LHCN-M2 (cell line): ENCODE measurements at places on chromosomes 7 and 10. TPM values are rescaled to one million over a fixed set of nuclear protein-coding genes. Genes with fewer than 3 reads are reported as not detected.
A peak's percentile ranks its signal among the peaks of the same experiment; 100 is the strongest.

GRCh38 chr10:101444058-101444898, 90.3 kb downstream of the BTRC start:
- peak; percentile 12 for DNase-seq

DNA sequence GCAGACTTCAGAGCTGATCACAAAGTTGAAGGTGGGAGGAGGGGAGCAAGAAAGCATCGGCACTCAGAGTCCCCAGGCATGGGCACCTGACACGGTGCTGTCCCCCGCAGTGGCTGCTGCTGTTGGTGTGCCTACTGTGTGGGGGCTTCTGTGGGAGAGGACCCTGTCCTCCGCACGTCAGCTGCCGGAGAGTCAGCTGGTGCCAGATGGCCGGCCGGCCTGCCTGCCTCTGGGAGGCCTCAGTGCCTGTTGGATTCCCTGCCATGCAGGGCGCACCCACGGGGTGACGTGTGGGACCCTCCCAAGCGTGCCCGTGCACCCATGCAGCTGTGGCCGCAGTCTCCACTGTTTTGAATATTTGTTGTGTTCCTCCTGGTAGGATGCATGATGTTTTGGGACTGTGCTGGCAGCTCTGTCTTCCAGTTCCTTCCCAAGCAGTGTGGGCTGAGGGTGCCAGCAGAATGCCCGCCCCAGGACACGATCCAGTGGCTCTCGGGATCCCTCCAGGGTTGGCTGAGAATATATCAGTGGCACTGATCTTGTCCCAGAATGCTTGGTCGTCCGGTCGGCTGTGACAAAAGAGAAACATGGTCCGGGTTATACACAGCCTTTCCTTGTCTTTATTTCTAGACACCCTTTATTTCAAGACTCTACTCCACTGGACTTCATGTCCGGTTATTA, 185.6 kb downstream of the MGMT start:
- no peak for DNase-seq

GRCh38 chr10:63286754-63287264, 153.7 kb downstream of the NRBF2 start:
- no peak for DNase-seq

DNA sequence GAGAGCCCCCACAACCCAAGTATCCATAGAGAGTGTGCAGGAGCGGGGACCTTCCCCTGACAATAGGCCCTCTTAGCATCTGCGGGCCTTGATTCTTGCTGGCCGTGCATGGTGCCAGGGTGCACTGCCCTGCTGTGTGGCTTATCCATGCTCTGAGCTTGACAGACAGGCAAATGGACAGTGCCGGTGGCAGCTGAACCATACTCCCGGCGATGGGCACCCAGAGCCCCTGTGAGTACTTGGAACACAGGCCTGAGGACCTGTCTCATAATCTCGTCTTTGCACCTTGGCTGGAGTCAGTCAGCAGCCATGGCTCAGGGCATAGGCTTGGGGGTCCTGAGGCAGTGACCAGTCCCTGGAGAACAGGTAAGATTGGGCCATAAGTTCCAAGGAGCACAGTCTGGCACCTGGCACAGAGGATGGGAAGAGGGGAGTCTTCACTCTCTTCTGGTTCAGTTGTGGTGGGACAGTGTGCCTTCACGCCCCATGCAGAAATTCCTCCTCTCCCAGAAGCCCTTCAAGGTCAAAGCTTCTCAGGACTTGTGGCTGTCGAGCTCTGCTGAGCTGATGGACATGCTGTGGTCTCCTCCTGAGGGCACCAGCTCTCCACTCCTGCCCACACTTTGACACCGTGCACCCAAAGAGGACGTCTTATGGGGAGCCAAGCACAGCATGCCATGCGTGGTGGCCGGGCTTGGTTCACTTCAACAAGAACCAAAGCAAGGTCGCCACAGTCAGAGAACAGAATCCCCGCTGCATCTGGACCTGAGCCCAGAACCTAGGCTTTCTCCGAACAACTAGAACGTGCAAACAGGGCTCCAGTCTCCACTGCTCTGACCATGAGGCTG, 59.4 kb upstream of the CAMK2B start:
- DNase-seq: no peak

DNA sequence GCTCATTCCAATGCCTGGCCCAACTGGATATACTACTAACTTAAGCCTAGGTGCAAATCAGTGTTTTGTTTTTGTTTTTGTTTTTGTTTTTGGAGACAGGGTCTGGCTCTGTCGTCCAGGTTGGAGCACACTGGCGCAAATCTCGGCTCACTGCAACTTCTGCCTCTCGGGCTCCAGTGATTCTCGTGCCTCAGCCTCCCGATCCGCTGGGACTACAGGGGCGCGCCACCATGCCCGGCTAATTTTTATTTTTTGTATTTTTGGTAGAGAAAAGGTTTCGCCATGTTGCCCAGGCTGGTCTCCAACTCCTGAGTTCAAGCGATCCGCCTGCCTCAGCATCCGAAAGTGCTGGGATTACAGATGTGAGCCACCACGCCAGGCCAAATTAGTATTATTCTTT, 1.6 kb downstream of the PPP3CB start:
- DNase-seq: no peak

DNA sequence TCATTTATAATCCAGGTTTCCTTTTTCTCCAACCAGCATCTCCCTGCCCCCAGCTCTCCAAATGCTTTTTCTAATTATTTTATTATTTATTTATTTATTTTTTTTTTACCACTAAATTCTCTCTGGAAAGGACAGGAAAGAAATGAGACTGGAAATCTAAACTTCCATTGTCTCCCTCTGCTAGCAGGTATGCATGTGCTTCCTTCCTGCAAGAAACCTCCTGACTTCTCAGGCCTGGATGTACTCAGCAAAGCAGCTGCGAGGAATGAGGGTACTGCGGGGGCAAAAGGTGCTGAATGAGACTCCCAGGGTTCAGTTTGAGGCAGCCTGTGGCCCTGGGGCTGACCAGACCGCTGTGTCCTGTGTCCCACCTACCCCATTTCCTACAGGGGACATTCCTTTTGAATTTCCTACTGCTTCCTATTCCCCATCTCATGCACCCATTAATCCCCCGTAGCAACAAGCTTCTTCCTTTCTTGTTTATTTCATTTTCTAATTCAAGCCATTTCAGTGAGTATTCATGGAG, 324.6 kb upstream of the IGFBP3 start:
- no peak for DNase-seq

GRCh38 chr7:22864301-22864700, 41.7 kb upstream of the TOMM7 start:
- peak; percentile 25 for DNase-seq

DNA sequence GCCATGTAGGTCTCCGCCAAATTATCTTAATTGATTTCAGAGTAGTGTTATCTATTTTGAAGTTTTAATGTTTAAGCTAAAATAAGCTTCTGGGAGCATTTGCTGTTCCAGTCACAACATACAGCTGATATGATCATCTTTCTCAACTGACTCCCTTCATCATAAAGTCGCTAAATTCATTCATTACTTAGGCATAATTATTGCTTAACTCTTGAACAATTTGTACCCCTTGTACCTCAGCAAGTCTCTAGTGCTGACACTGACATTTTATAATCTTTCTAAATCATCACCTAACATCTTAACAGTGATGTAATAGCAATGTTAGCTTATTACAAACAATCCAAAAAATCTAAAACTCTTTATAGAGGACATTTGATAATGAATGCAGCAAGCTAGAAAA, 54.3 kb upstream of the WNT16 start:
- no peak for DNase-seq

DNA sequence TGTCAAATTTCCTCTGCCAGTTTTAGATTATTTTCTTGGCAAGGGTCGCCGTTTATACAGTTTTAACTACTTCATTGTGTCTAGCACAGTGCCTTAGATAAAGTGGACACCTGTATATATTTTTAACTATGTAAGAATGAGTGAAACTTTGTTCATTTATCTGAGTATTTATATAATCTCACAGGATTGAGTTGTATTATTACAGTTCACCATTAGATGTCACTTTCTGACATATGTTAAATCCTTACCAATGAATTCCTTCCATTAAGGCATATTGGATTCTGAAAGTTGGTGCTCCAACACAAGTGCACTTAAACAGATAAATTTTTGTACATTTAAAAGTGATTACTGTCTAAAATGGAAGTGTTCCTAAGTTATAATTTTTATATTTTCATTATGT, 43.0 kb downstream of the ZMYND11 start:
- peak; percentile 29 for DNase-seq

- DNase-seq: no peak
Measured at GRCh38 chr10:43120929-43121314, 17.3 kb upstream of the CSGALNACT2 start.

DNA sequence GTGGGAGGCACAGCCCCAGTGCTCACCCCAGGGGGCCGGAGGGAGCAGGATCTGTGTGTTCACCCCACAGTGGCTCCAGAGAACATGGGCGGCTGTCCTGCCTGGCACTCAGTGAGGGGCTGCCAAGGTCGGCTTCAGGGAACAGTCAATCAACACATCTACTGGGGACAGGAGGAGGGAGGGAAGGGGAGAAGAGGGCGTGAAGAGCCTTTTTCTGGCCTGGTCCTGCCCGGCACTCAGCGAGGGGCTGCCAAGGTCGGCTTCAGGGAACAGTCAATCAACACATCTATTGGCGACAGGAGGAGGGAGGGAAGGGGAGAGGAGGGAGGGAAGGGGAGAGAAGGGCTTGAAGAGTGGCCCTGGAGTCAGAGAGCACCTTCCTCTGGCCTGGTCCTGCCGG, 184.9 kb downstream of the ADARB2 start:
- DNase-seq: no peak

GRCh38 chr10:58026036-58026435, 241.7 kb downstream of the IPMK start:
- DNase-seq: no peak

GRCh38 chr7:66739477-66739876, 1.1 kb upstream of the RABGEF1 start:
- no peak for DNase-seq

- DNase-seq: no peak
Measured at GRCh38 chr7:78179827-78180477, 381.4 kb downstream of the PHTF2 start.

DNA sequence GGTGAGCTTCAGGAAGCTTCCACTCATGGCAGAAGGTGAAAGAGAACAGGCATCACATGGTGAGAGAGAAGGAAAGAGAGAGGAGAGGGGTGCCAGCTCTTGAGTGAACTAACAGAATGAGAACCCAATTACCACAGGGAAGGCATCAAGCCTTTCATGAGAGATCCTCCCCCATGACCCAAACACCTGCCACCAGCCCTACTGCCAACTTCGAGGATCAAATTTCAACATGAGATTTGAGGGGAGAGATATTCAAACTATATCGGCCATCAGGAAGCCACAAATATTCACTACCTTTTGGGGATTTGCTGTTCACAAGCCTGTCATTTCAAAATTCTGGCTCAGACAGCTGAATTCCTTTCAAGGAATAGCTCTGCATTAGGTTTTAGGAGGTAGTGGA, 39.9 kb upstream of the SMNDC1 start:
- peak; percentile 80 for DNase-seq

DNA sequence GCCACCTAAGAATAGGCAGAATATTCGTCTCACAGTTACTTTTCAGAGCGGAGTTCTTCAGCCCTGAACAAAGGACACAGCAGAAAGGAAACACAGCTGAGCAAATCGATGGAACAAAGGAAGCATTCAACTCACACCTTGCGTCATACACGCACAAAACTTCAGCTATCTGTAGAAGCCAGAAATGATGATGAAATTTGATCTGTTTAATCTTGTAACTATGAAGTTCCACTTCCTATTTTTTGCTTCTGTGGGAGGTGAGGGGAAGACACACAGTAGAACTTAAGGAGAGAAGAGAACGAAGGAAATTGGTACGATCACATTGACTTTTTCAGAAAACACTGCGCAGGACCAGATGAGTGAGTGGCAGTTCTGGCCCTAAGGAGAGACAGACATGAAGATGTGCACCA, 26.2 kb downstream of the FAM171A1 start:
- DNase-seq: no peak

GRCh38 chr7:143902332-143902899, 440 bp upstream of the TCAF1 start:
- no peak for DNase-seq

GRCh38 chr7:31190906-31191305, 138.8 kb downstream of the ADCYAP1R1 start:
- no peak for DNase-seq

- peak; percentile 68 for DNase-seq
Measured at GRCh38 chr7:116653204-116653603, 18.8 kb upstream of the MET start.

GRCh38 chr7:146255609-146256008, 139.0 kb downstream of the CNTNAP2 start:
- no peak for DNase-seq

DNA sequence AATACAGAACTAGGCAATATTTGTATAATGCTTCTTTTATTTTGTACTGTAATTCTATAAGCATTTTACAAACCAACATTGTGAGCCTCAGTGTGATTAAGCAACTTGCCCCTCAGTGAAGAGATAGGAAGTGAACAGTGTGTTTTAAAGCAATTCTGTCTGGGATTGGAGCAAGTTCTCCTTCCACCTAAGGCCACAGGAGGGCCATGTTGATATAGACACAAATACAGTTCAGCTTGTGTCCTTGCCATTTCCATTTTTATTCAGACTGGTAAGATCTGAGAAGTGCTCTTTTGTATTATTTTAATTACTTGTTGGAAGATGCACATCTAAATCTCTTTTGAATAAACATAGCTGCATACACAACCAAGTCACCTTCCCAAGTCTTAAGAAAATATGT, 416.3 kb upstream of the COBL start:
- DNase-seq: no peak

DNA sequence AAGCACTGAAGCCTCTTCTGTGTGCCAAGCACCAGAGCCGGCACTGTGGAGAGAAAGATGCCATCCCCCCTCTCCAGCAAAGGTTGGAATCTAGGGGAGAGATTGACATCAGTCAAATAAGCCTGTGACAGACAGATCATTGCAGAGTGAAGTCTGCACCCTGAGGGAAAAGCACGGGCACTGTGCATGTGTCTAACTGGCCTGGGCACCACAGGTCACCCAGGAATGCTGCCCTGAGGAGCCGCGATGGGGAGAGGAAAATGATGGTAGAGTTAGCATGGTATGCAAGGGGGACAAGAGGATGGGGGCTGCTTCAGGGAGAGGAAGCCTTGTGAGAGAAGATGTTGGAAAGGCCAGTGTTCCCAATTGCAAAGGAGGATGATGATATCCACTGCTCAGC, 261.0 kb downstream of the GRID1 start:
- DNase-seq: no peak

OR6V1 gene
- total RNA-seq: not detected in 2 replicates

CYP2C19 gene
- total RNA-seq: not detected in 2 replicates

DEPP1 gene
- total RNA-seq: 4.6 and 10.0 TPM in 2 replicates

TUBAL3 gene
- total RNA-seq: not detected in 2 replicates

DKK1 gene
- 80.0 and 108 TPM in 2 replicates for total RNA-seq

SLC16A9 gene
- total RNA-seq: 0.80 and 0.90 TPM in 2 replicates

TAS2R4 gene
- 0.06 and 0.34 TPM in 2 replicates for total RNA-seq

AZGP1 gene
- total RNA-seq: not detected in 2 replicates

ARHGEF5 gene
- total RNA-seq: 1.3 and 1.5 TPM in 2 replicates

PCLO gene
- total RNA-seq: 0.19 and 0.57 TPM in 2 replicates

LOXL4 gene
- total RNA-seq: 0.19 and 0.46 TPM in 2 replicates

OR2A12 gene
- not detected in 2 replicates for total RNA-seq

HOXA2 gene
- 0.46 and 0.51 TPM in 2 replicates for total RNA-seq

CD36 gene
- 5.4 and 7.9 TPM in 2 replicates for total RNA-seq
